Thymus (tissue), 14 donors: ENCODE measurements at places on chromosomes 5 and 9. TPM values are rescaled to one million over a fixed set of nuclear protein-coding genes. Genes with fewer than 3 reads are reported as not detected.

DNA sequence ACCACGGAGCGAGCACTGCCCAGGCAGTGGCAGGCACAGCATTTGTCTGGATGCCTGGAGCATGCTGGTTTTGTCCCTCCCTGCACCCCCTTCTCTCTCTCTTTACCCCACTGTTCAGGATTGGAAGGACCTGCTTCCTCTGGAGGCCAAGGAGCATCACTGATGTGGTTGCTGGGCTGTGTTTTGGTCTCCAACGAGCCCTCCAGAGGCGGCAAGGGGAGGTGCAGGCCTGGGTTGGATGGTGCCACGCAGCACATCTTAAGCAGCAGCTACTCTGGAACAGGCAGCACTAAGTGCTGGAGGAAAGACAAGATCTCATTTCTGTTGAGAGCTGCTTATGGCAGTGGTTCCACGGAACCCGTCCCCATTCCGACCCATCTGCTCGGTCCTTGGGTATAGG lies 139.6 kb downstream of the CMYA5 start:
- no peak overlapping the region for H3K4me3 ChIP-seq
- H3K27me3 ChIP-seq = no peaks in the 10 kb centered on the region
- peak; percentile 44 for DNase-seq
- no peaks in the 10 kb centered on the region for H3K36me3 ChIP-seq
- no peaks in the 10 kb centered on the region for H3K4me1 ChIP-seq

PCDHB3 gene
- 0.09 TPM for total RNA-seq

- no peak overlapping the region for H3K27ac ChIP-seq
- DNase-seq = no peak
- no peak overlapping the region for H3K4me3 ChIP-seq
- H3K4me1 ChIP-seq = peaks cover 3% of the 10 kb centered on the region
Observed at GRCh38 chr5:178221853-178222252, 10.7 kb downstream of the PHYKPL start.

- H3K4me3 ChIP-seq = no peak overlapping the region
- H3K4me1 ChIP-seq = no peaks in the 10 kb centered on the region
- no peak overlapping the region for H3K27ac ChIP-seq
- no peaks in the 10 kb centered on the region for H3K36me3 ChIP-seq
- no peaks in the 10 kb centered on the region for H3K27me3 ChIP-seq
Observed at GRCh38 chr5:83844449-83845068, 123.9 kb upstream of the HAPLN1 start.

GRCh38 chr9:79985772-79986171 lies 414.0 kb downstream of the TLE4 start:
- H3K27me3 ChIP-seq = no peaks in the 10 kb centered on the region
- no peak for DNase-seq
- H3K27ac ChIP-seq = no peak overlapping the region
- no peak overlapping the region for H3K4me3 ChIP-seq
- H3K4me1 ChIP-seq = no peaks in the 10 kb centered on the region
- no peaks in the 10 kb centered on the region for H3K36me3 ChIP-seq

CERCAM gene
- 2.3 TPM for total RNA-seq

- H3K27ac ChIP-seq = no peak overlapping the region
- DNase-seq = no peak
- no peaks in the 10 kb centered on the region for H3K27me3 ChIP-seq
- H3K4me3 ChIP-seq = no peak overlapping the region
Observed at GRCh38 chr9:99607842-99608448, 213.7 kb upstream of the NR4A3 start.

DNA sequence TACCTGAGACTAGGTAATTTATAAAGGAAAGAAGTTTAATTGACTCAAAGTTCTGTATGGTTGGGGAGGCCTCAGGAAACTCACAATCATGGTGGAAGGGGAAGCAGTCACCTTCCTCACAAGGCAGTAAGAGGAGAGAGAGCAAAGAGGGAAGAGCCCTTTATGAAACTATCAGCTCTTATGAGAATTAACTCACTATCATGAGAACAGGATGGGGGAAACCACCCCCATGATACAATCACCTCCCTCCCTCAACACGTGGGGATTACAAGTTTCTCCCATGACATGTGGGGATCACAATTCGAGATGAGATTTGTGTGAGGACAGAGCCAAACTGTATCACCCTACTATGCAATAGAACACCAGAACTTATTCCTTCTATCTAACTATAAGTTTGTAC lies 27.9 kb downstream of the CD274 start:
- no peak overlapping the region for H3K27ac ChIP-seq
- H3K4me3 ChIP-seq = no peak overlapping the region
- no peaks in the 10 kb centered on the region for H3K4me1 ChIP-seq
- H3K27me3 ChIP-seq = no peaks in the 10 kb centered on the region

DNA sequence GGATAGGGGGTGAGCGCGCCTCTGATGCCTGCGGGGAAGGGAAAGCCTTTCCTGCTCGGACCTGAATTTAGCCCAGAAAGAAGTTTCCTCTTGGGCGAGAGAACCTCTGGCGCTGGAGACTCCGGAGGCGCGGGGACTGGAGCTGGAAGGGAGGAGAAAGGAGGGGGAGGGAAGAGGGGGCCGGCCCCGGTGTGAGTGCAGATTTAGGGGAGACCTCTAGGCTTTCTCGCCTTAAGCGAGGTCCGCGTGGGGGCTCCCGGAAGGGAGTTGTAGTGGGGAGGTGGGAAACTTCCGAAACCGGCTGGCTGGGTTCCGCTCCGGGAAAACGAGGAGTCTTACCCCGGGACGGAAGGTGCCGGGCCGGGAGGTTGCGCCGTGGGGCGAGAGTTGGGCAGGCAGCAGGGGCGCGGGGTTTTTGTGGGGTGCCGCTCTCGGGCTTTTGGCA lies 1.3 kb downstream of the PCSK5 start:
- H3K4me1 ChIP-seq = peaks cover 28% of the 10 kb centered on the region
- H3K27me3 ChIP-seq = no peaks in the 10 kb centered on the region
- no peaks in the 10 kb centered on the region for H3K36me3 ChIP-seq
- H3K4me3 ChIP-seq = peak overlapping the region; percentile 94

ALG2 gene
- total RNA-seq = 23.2 TPM

DNA sequence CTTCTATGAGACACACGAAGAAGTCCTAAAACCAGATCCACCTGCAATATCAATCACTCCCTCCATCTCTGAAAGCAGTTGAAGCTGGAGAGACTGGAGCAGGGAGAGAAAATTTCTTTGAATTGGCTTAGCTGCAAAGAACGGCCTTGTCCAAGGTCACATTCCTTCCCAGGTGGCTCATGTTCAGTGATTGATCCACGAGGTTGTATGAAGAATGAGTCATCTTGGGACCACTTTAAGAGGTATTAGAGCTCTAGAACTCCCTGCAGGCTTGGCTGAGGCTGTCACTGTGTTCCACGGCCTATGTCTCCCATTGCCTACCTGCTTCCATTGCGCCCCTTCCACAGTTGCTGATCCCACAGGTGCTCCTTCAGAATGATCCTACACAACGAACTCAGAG lies 68.2 kb downstream of the HMHB1 start:
- H3K4me3 ChIP-seq = no peak overlapping the region
- H3K36me3 ChIP-seq = no peaks in the 10 kb centered on the region
- DNase-seq = no peak
- no peaks in the 10 kb centered on the region for H3K27me3 ChIP-seq

GRCh38 chr5:57072218-57072892 lies 101.5 kb upstream of the GPBP1 start:
- H3K4me3 ChIP-seq = no peak overlapping the region
- no peak for DNase-seq
- H3K36me3 ChIP-seq = no peaks in the 10 kb centered on the region
- no peak overlapping the region for H3K27ac ChIP-seq

GRCh38 chr9:96048104-96048955 lies 172.8 kb downstream of the ERCC6L2 start:
- peaks cover 20% of the 10 kb centered on the region for H3K4me1 ChIP-seq
- peaks cover 24% of the 10 kb centered on the region for H3K27me3 ChIP-seq
- no peak for DNase-seq
- H3K27ac ChIP-seq = peak overlapping the region; percentile 80
- H3K36me3 ChIP-seq = no peaks in the 10 kb centered on the region

DNA sequence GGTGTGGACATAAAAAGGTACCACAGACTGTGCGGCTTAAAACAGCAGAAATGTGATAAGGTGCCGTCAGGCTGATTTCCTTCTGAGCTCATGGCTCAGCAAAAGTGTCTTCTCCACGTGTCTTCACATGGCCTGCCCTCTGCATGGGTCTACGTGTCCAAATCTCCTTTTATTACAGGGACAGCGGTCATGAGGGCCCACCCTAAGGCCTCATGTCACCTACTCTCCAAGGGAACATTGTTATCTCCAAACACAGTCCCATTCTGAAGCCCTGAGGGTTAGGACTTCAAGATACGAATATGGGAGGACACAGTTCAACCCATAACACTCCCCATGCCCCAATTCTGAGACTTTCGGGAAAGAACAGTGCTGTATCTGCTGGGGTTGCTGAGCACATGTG lies 35.2 kb downstream of the COL23A1 start:
- no peak overlapping the region for H3K27ac ChIP-seq
- H3K4me1 ChIP-seq = no peaks in the 10 kb centered on the region
- H3K4me3 ChIP-seq = no peak overlapping the region
- no peak for DNase-seq
- H3K27me3 ChIP-seq = no peaks in the 10 kb centered on the region

- no peak overlapping the region for H3K4me3 ChIP-seq
- no peaks in the 10 kb centered on the region for H3K27me3 ChIP-seq
- no peak overlapping the region for H3K27ac ChIP-seq
- DNase-seq = no peak
Observed at GRCh38 chr9:74556685-74557084, 59.5 kb downstream of the RORB start.

DNA sequence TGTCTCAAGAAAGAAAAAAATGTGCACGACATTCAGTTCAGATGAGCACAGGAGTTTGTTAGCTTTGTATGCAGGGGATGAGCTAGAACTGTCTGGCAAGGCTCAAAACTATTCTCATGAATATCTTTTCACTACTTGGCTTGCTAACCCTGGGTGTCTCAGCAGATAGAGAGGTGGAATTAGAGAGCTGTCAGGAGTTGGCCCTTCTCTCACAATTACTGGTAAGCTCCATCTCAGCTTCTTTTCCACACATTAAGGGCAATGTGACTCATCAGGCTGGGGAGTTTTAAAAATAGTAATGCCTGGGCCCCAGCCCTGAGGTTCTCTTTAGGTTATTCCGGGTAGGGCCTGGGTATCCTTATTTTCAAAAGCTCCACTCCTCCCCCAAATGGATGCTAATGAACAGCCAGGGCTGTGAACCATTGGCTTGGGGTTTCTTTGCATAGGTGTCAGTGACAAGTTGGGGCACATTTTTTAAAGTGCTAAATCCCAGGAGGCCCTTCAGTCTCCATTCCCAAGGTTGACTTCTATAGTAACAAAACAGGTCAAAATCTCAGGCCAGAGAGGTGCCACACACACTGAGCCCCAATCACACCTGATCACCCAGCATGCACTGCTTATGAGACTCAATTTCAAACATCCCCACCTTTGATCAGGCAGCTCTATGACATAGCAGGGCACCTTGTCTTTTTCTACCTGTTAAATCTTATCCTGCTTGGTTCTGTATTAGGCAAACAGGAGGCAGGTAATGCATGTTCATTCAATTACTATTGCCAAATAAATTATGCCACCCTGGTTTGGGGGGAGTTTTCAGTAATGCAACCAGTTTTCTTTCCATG lies 239.7 kb upstream of the DAP start:
- no peak for DNase-seq
- no peak overlapping the region for H3K4me3 ChIP-seq
- H3K27me3 ChIP-seq = no peaks in the 10 kb centered on the region
- no peaks in the 10 kb centered on the region for H3K36me3 ChIP-seq
- no peaks in the 10 kb centered on the region for H3K4me1 ChIP-seq

DNA sequence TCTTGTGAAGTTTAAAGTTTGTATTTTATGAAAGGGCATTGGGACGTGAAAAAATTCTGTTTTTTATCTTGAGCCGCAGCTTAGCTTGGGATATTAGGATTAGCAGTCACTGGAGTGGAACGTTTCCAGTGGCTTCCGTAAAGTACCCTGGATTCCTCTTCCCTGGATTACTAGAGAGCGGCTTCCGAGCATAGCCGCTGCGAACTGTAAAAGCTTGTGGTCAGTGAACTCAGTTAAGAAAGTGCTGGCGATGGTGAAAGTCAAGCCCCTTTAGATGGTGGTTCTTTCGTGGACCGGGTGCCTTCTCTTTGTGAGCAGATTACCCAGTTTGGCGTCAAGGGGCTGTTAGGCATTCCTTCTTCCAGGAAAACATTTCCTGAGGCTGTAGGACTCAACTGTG lies 168.1 kb downstream of the KDM4C start:
- no peaks in the 10 kb centered on the region for H3K27me3 ChIP-seq

DNA sequence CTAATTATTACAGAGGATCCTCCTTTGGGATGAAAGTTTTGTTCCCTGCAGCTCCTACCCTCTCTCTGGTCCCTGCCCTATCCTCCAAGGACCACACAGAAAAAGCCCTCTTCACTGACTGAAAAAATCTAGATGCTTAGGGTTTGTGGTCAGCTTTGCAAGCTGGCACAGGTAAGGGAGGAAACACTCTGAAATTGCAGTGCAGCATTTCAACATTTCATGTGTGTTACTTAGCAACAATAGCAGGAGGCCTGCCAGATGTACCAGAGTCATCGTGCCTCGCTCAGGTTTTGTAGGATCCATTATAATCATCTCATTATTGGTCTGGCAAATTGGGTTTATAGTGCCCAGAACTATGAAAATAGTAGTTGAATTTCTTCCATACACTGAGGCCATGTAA lies 109.5 kb downstream of the PALM2AKAP2 start:
- no peak overlapping the region for H3K27ac ChIP-seq
- H3K4me1 ChIP-seq = peaks cover 3% of the 10 kb centered on the region
- H3K36me3 ChIP-seq = no peaks in the 10 kb centered on the region
- no peaks in the 10 kb centered on the region for H3K27me3 ChIP-seq
- no peak overlapping the region for H3K4me3 ChIP-seq

ISL1 gene
- total RNA-seq = 6.3 TPM

DNA sequence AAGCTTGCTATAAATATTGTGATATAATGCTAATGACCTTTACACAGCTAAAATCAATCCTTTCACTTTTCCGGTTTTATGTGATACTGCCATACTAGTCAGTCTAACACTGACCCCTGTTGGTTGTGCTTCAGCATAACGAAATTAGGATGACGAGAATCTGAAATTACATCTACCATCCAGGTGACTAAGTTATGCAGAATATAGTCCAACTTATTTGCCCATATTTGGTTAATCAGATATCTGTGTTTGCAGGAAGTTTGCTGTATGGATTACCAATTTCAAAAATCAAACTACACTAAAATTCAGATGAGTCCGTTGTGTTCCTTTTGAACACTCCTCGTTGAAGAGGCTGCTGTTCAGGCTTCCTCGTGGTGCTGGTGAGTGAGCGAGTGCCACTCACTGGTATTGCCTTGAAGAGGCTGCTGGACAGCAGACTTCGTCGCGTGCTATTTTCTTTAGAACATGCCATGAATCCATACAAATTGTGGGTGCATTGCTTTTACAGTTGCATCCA lies 32.5 kb downstream of the TENT4A start:
- peak; percentile 68 for DNase-seq
- H3K4me3 ChIP-seq = no peak overlapping the region
- no peak overlapping the region for H3K27ac ChIP-seq
- no peaks in the 10 kb centered on the region for H3K27me3 ChIP-seq
- H3K4me1 ChIP-seq = no peaks in the 10 kb centered on the region
- peaks cover 72% of the 10 kb centered on the region for H3K36me3 ChIP-seq

DNA sequence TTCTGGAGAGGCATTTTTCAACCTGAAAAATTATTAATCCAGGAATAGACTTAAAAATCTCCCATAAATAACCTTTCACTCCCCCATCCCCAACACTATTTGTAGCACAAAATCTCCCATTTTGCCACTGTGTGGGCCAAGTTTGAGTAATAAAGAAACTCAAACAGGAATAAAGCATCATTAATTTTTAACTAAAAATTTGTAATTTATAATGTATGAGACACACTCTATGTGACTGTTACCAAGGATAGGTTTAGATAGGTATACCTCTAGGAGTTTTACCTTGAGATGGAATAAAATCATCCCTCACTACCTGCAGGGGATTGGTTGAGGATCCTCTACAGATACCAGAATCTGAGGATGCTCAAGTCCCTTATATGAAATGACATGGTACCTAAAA lies 30.1 kb downstream of the CHD1 start:
- no peak for DNase-seq
- H3K27ac ChIP-seq = no peak overlapping the region
- H3K4me3 ChIP-seq = no peak overlapping the region
- H3K36me3 ChIP-seq = peaks cover 91% of the 10 kb centered on the region

TBC1D13 gene
- 5.0 TPM for total RNA-seq
